Natural killer cell (primary cell): ENCODE measurements at places on chromosomes 3 and 15. TPM values are rescaled to one million over a fixed set of nuclear protein-coding genes. Genes with fewer than 3 reads are reported as not detected.

- no peak for DNase-seq
- H3K4me1 ChIP-seq: peaks cover 12% of the 10 kb centered on the region
- no peak overlapping the region for H3K4me3 ChIP-seq
- H3K27me3 ChIP-seq: no peaks in the 10 kb centered on the region
Observed at GRCh38 chr3:184368116-184368515, 6.6 kb downstream of the POLR2H start.

GRCh38 chr3:133162265-133162664 is 124.1 kb downstream of the TMEM108 start:
- no peak overlapping the region for H3K4me3 ChIP-seq
- H3K4me1 ChIP-seq: no peaks in the 10 kb centered on the region
- H3K27me3 ChIP-seq: no peaks in the 10 kb centered on the region
- no peak for DNase-seq

- H3K27ac ChIP-seq: no peak overlapping the region
- no peaks in the 10 kb centered on the region for H3K36me3 ChIP-seq
- DNase-seq: no peak
Observed at GRCh38 chr3:117407317-117407716, 697.7 kb downstream of the TUSC7 start.

GRCh38 chr3:72728958-72729467 is 119.2 kb downstream of the SHQ1 start:
- H3K36me3 ChIP-seq: no peaks in the 10 kb centered on the region
- H3K4me3 ChIP-seq: no peak overlapping the region
- H3K27ac ChIP-seq: no peak overlapping the region
- no peak for DNase-seq

GRCh38 chr15:101479342-101479845 is 10.1 kb downstream of the PCSK6 start:
- H3K4me3 ChIP-seq: no peak overlapping the region
- no peaks in the 10 kb centered on the region for H3K27me3 ChIP-seq
- no peaks in the 10 kb centered on the region for H3K4me1 ChIP-seq
- no peak overlapping the region for H3K27ac ChIP-seq
- no peak for DNase-seq
- no peaks in the 10 kb centered on the region for H3K36me3 ChIP-seq

DNA sequence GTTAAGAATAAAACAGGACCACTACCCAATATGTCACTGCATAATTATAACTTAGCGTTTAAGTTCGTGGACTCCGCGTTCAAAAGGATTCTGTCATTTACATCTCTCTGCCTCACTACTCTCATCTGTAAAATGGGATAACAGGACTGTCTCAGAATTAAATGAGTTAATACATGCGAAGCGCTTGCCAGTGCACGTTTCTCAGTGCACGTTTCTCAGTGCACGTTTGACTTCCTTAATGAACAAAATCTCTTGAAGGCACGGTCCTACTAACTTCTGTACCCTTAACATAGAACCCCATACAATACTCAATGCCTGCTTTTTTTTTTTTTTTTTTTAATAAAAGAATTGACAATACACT is 499 bp downstream of the RABL3 start:
- H3K27ac ChIP-seq: peak overlapping the region; percentile 100
- H3K36me3 ChIP-seq: peaks cover 2% of the 10 kb centered on the region
- DNase-seq: no peak
- peak overlapping the region; percentile 91 for H3K4me3 ChIP-seq
- peaks cover 14% of the 10 kb centered on the region for H3K4me1 ChIP-seq
- no peaks in the 10 kb centered on the region for H3K27me3 ChIP-seq

- H3K27me3 ChIP-seq: no peaks in the 10 kb centered on the region
- H3K4me3 ChIP-seq: no peak overlapping the region
- peaks cover 7% of the 10 kb centered on the region for H3K4me1 ChIP-seq
- no peak for DNase-seq
- no peaks in the 10 kb centered on the region for H3K36me3 ChIP-seq
Observed at GRCh38 chr3:126259411-126260391, 79.3 kb upstream of the ALDH1L1 start.

- no peak overlapping the region for H3K4me3 ChIP-seq
- no peak overlapping the region for H3K27ac ChIP-seq
- no peak for DNase-seq
- H3K4me1 ChIP-seq: no peaks in the 10 kb centered on the region
- no peaks in the 10 kb centered on the region for H3K27me3 ChIP-seq
- H3K36me3 ChIP-seq: no peaks in the 10 kb centered on the region
Observed at GRCh38 chr3:5784690-5785089, 597.2 kb downstream of the EDEM1 start.

DNA sequence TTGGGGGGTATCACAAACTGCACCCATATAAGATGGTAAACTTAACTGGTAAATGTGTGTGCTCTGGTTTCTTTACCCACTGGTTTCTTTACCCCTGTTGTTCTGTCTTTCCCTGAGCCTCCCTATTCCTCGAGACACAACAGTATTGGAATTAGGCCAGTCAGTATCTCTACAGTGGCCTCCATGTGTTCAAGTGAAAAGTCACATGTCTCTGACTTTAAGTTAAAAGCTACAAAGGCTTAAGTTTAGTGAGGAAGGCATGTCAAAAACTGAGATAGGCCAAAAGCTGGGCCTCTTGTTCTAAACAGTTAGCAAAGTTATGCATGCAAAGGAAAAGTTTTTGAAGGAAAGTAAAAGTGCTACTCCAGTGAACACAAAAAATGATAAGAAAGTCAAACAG is 513.3 kb downstream of the ROBO2 start:
- no peak overlapping the region for H3K27ac ChIP-seq
- H3K4me3 ChIP-seq: no peak overlapping the region
- no peak for DNase-seq
- no peaks in the 10 kb centered on the region for H3K4me1 ChIP-seq
- no peaks in the 10 kb centered on the region for H3K36me3 ChIP-seq

- H3K27me3 ChIP-seq: no peaks in the 10 kb centered on the region
- no peak overlapping the region for H3K27ac ChIP-seq
- no peak overlapping the region for H3K4me3 ChIP-seq
- DNase-seq: no peak
- H3K4me1 ChIP-seq: no peaks in the 10 kb centered on the region
Observed at GRCh38 chr3:9311228-9311627, 51.6 kb upstream of the THUMPD3 start.

DNA sequence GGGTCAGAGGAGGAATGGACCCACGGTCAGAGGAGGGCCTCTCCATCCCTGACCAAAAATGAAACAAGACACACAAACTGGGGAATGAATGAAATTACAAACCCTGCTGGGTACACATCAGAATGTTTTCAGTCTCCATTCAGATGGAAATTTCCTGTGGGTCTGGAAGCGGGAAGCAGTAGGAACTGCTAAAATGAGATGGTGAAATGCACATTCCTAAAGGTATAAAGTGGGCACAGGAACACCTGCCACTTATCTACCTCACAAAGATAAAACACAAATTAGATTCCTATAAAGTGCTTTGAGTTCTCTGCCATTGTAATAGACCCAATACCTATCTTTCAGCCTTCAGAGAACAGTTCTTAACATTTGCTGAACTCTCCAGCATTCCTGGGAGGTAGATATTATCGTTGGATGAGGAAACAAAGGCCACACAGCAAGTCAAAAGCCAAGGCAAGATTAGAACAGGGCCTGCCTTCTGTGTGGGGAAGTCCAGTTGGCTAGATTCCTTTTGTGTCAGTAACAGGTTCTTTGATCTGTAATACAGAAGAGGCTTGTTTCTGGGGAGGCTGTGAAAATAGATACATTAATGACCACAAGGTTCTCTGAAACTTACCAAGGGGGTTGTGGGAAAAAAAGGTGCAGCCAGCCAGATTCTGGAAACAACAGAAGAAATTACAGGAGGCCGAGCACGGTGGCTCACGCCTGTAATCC is 98.4 kb downstream of the IGF2BP2 start:
- H3K36me3 ChIP-seq: no peaks in the 10 kb centered on the region
- no peak overlapping the region for H3K4me3 ChIP-seq
- no peak for DNase-seq

- no peaks in the 10 kb centered on the region for H3K27me3 ChIP-seq
- no peak overlapping the region for H3K27ac ChIP-seq
- no peak overlapping the region for H3K4me3 ChIP-seq
Observed at GRCh38 chr3:52047295-52047960, 8.9 kb downstream of the DUSP7 start.

GRCh38 chr3:23758253-23758838 is 47.4 kb upstream of the UBE2E1 start:
- H3K4me1 ChIP-seq: peaks cover 38% of the 10 kb centered on the region
- no peak overlapping the region for H3K27ac ChIP-seq
- H3K27me3 ChIP-seq: no peaks in the 10 kb centered on the region
- H3K36me3 ChIP-seq: no peaks in the 10 kb centered on the region
- DNase-seq: peak; percentile 47

- no peaks in the 10 kb centered on the region for H3K4me1 ChIP-seq
- no peaks in the 10 kb centered on the region for H3K27me3 ChIP-seq
- no peak overlapping the region for H3K4me3 ChIP-seq
- no peak overlapping the region for H3K27ac ChIP-seq
- DNase-seq: no peak
Observed at GRCh38 chr3:35968043-35968622, 328.8 kb downstream of the ARPP21 start.

DNA sequence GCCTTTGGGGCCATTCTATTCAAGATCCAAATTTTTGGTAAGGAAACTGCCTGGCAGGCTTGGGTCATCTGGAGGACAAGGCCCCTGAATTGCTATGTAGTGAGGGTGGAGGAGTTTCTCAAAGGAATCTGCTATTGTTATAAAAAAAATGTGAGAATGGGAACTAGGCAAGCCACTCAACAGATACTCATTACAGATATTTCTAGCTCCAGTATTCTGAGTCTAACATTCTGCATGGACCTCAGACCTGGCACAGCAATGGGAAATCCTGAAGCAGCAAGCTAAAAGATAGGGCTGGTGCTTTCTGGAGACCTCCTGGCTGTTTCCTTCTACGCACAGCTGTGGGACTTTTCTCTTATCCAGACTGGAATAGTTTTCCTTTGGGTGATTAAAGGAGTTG is 430.7 kb upstream of the RBMS3 start:
- H3K4me3 ChIP-seq: no peak overlapping the region
- H3K27ac ChIP-seq: no peak overlapping the region
- no peaks in the 10 kb centered on the region for H3K27me3 ChIP-seq

GRCh38 chr15:98113327-98113726 is 152.8 kb downstream of the ARRDC4 start:
- no peak overlapping the region for H3K4me3 ChIP-seq
- no peaks in the 10 kb centered on the region for H3K36me3 ChIP-seq
- DNase-seq: no peak
- no peak overlapping the region for H3K27ac ChIP-seq
- H3K4me1 ChIP-seq: no peaks in the 10 kb centered on the region

- H3K4me1 ChIP-seq: peaks cover 3% of the 10 kb centered on the region
- H3K4me3 ChIP-seq: no peak overlapping the region
- no peaks in the 10 kb centered on the region for H3K36me3 ChIP-seq
- DNase-seq: no peak
- H3K27ac ChIP-seq: no peak overlapping the region
Observed at GRCh38 chr15:101023501-101024072, 104.4 kb downstream of the LRRK1 start.

GRCh38 chr15:66714543-66714981 is 12.5 kb downstream of the SMAD6 start:
- no peak overlapping the region for H3K27ac ChIP-seq
- H3K27me3 ChIP-seq: no peaks in the 10 kb centered on the region
- H3K4me3 ChIP-seq: no peak overlapping the region

- H3K27ac ChIP-seq: no peak overlapping the region
- H3K36me3 ChIP-seq: no peaks in the 10 kb centered on the region
- no peak for DNase-seq
- no peaks in the 10 kb centered on the region for H3K27me3 ChIP-seq
- H3K4me3 ChIP-seq: no peak overlapping the region
Observed at GRCh38 chr3:64388886-64389285, 163.6 kb upstream of the PRICKLE2 start.

DNA sequence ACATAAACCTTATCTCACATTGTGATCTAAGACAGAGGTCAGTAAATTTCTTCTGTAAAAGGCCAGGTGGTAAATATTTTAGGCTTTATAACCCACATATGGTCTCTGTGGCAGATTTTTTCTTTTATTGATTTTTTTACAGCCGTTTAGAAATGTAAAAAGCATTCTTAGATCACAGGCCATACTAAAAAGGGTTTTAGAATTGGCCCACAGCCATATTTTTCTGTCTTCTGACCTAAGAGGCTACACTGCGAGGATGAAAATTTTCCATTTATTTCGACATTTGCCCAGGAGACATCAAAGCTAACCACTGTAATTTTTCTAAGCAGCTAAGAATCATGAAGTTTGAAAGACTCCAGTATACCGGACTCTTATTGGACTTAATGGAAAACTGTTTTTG is 377.2 kb upstream of the SGO1 start:
- no peak for DNase-seq
- no peaks in the 10 kb centered on the region for H3K27me3 ChIP-seq
- H3K4me3 ChIP-seq: no peak overlapping the region
- H3K4me1 ChIP-seq: no peaks in the 10 kb centered on the region

DNA sequence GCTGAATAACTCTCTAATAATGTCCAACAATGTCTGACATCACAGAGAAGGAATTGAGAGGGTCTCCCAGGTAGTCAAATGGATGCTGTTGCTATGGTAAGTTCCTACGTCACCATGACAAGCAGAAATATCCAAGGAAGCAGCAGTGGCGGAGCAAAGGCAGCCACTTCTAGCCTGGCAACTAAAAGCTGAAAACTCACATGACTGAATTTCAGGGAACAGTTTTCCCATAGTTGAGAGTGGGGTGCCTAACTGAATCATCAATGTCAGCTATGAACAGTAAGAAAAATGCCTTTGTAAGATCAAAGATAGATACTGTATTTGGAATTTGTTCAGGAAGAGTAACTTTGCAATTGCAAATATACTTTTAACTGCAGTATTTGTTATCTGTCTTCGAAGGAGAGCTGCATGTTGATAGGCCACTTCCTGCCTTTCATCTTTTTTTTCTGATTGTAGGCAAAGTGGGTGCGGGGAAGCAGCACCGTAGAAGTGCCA is 161.7 kb downstream of the BBX start:
- H3K27ac ChIP-seq: no peak overlapping the region
- no peak for DNase-seq
- peaks cover 5% of the 10 kb centered on the region for H3K4me1 ChIP-seq
- H3K36me3 ChIP-seq: no peaks in the 10 kb centered on the region
- no peaks in the 10 kb centered on the region for H3K27me3 ChIP-seq

- H3K27ac ChIP-seq: no peak overlapping the region
- peaks cover 4% of the 10 kb centered on the region for H3K4me1 ChIP-seq
- no peaks in the 10 kb centered on the region for H3K36me3 ChIP-seq
- H3K4me3 ChIP-seq: no peak overlapping the region
Observed at GRCh38 chr15:49438962-49439631, 16.1 kb downstream of the FGF7 start.

GRCh38 chr3:41190509-41191284 is 8.6 kb upstream of the CTNNB1 start:
- H3K27ac ChIP-seq: no peak overlapping the region
- H3K4me1 ChIP-seq: no peaks in the 10 kb centered on the region
- DNase-seq: no peak
- H3K36me3 ChIP-seq: no peaks in the 10 kb centered on the region
- H3K27me3 ChIP-seq: peaks cover 6% of the 10 kb centered on the region

The GNAI2 gene
- total RNA-seq: 428 TPM

The HEXA gene
- total RNA-seq: 172 TPM

The TMIE gene
- total RNA-seq: not detected

The TRIM71 gene
- total RNA-seq: not detected

The C3orf20 gene
- total RNA-seq: not detected

The PARP15 gene
- 198 TPM for total RNA-seq

The SLC24A5 gene
- not detected for total RNA-seq

The SPINT1 gene
- total RNA-seq: 1.7 TPM

The SH2D7 gene
- total RNA-seq: not detected

The TRH gene
- total RNA-seq: not detected

The SENP8 gene
- 0.27 TPM for total RNA-seq

The DCP1A gene
- total RNA-seq: 45.8 TPM

The RETNLB gene
- total RNA-seq: not detected

The STRIT1 gene
- total RNA-seq: not detected

The IQCH gene
- total RNA-seq: 0.86 TPM

The TIGIT gene
- 24.9 TPM for total RNA-seq

The SLC28A2 gene
- total RNA-seq: not detected

The PARL gene
- total RNA-seq: 47.1 TPM

The CYP1A1 gene
- 0.33 TPM for total RNA-seq

The HDGFL3 gene
- total RNA-seq: 21.4 TPM
